ENCODE measurements at places on chromosomes 11 and 22. TPM values are rescaled to one million over a fixed set of nuclear protein-coding genes. Genes with fewer than 3 reads are reported as not detected.

Gene STIM1
- 48.1 TPM for total RNA-seq

Gene GGT5
- 238 TPM for total RNA-seq

Gene OR4D5
- total RNA-seq, result not detected

Gene MED17
- 12.6 TPM for total RNA-seq

Gene ROBO4
- total RNA-seq, result 51.5 TPM

Gene INSC
- not detected for total RNA-seq

Gene MYEOV
- total RNA-seq, result not detected

Gene PRR14L
- 17.2 TPM for total RNA-seq

- no peak overlapping the region for H3K4me3 ChIP-seq
- DNase-seq, result no peak
- no peaks in the 10 kb centered on the region for H3K4me1 ChIP-seq
- H3K27ac ChIP-seq, result no peak overlapping the region
Measured at GRCh38 chr11:47606731-47607130, 12.5 kb upstream of the C1QTNF4 start.

GRCh38 chr11:126511475-126512115 lies 156.1 kb downstream of the ST3GAL4 start:
- H3K4me1 ChIP-seq, result no peaks in the 10 kb centered on the region
- no peaks in the 10 kb centered on the region for H3K36me3 ChIP-seq
- no peak for DNase-seq
- H3K27ac ChIP-seq, result no peak overlapping the region
- H3K4me3 ChIP-seq, result no peak overlapping the region
- H3K27me3 ChIP-seq, result no peaks in the 10 kb centered on the region

DNA sequence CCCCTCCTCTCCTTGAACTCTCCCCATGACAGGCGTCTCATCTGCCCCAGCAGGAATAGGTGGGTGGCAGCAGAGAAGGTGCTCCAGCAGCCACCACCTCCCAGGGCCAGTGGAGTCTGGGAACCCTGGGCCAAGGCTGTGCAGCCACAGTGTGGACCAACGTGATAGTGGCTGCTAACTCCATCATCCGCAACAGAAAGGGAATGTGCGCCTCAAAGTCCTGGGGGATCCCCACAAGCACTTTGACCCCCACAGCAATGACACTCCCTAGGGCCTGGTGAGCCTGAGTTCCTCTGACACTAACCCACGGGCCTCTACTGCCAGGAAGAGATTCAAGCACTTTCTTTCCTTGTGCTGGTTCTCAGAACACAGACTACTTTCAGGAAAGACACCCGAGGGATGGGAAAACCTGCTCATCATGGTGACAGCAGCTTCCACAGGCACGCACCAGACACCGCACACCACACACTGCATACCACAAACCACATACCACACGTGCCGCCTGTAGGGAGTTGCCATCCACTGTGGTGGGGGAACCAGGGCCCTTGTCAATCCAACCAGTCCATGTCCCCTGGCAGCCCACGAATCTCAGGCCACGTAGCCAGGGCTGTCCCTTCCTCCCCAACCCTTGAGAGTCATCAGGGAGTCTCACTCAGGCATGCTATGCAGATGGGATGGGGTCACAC lies 3.4 kb upstream of the SLC25A1 start:
- no peaks in the 10 kb centered on the region for H3K27me3 ChIP-seq
- peaks cover 10% of the 10 kb centered on the region for H3K4me1 ChIP-seq
- no peak for DNase-seq
- no peak overlapping the region for H3K4me3 ChIP-seq
- no peak overlapping the region for H3K27ac ChIP-seq

GRCh38 chr11:9210922-9211320 lies 54.2 kb downstream of the DENND5A start:
- H3K4me3 ChIP-seq, result no peak overlapping the region
- H3K4me1 ChIP-seq, result no peaks in the 10 kb centered on the region
- H3K27ac ChIP-seq, result no peak overlapping the region
- no peaks in the 10 kb centered on the region for H3K27me3 ChIP-seq
- no peak for DNase-seq

DNA sequence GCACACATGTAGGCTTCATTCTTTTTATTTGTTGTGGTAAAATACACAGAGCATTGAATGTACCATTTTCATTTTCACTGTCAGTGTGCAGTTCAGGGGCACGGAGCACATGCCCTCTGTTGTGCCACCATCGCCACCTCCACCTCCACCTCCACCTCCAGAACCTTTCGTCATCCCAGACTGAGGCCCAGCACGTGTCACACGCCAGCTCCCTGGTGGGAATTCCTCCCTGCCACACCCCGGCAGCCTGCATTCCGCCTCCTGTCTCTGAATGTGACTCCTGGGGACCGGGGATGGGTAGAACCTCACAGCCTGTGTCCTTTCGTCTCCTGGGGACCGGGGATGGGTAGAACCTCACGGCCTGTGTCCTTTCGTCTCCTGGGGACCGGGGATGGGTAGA lies 10.9 kb downstream of the GRAMD4 start:
- peaks cover 10% of the 10 kb centered on the region for H3K36me3 ChIP-seq
- no peak for DNase-seq
- H3K27ac ChIP-seq, result no peak overlapping the region
- no peak overlapping the region for H3K4me3 ChIP-seq
- no peaks in the 10 kb centered on the region for H3K27me3 ChIP-seq

GRCh38 chr11:133951327-133952198 lies 5.2 kb downstream of the IGSF9B start:
- peaks cover 26% of the 10 kb centered on the region for H3K4me1 ChIP-seq
- no peaks in the 10 kb centered on the region for H3K36me3 ChIP-seq
- peak overlapping the region; percentile 86 for H3K4me3 ChIP-seq
- H3K27ac ChIP-seq, result peak overlapping the region; percentile 93

DNA sequence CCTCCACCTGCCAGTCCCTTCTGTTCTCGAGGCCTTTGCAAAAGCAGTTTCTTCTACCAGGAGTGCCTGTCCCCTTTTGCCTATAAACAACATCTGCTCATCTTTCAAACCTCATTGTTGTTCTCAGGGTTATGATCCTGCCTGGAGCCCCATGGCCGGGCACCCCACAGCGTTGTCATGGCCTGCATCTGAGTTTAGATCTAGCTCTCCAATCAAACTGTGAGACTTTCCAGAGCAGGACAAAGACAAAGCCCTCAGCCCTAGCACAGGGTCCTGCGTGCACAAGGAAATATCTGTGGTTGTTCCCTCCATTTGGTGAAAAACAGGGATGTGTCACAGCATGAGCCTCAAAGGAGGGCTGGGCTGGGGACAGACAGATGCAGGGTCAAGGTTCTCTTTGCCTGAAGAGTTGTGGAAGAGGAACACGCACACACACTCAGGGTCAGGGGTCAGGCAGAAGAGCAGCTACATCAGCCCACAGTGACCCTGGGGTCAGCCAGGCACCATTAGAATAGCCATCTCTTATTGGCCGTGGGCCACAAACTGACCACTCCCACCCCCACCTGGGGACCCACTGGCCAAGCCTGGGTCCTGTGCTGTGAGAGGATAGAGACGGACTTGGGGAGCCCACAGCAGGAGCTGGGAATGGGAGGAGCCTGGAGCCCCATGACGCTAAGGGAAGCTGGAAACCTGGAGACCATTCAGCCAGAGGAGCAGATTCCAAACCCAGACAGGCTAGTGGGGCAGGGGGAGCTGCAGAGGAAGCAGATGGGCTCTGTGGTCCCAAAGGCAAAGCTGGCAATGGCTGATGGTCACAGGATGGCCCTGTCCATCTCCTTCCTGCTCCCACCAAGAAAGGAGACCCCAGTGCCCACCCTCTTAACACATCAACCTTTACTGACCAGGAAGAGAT lies 99.4 kb downstream of the PDE2A start:
- H3K27me3 ChIP-seq, result no peaks in the 10 kb centered on the region
- H3K27ac ChIP-seq, result no peak overlapping the region
- H3K4me1 ChIP-seq, result no peaks in the 10 kb centered on the region
- H3K4me3 ChIP-seq, result no peak overlapping the region
- no peak for DNase-seq

- DNase-seq, result no peak
- H3K4me1 ChIP-seq, result peaks cover 4% of the 10 kb centered on the region
- H3K27me3 ChIP-seq, result no peaks in the 10 kb centered on the region
- no peak overlapping the region for H3K4me3 ChIP-seq
Measured at GRCh38 chr11:63567044-63567840, 4.1 kb upstream of the PLAAT2 start.

GRCh38 chr22:44116755-44117684 lies 63.7 kb upstream of the PARVG start:
- H3K36me3 ChIP-seq, result no peaks in the 10 kb centered on the region
- H3K4me3 ChIP-seq, result no peak overlapping the region
- H3K27me3 ChIP-seq, result no peaks in the 10 kb centered on the region
- DNase-seq, result no peak

- H3K4me1 ChIP-seq, result peaks cover 5% of the 10 kb centered on the region
- H3K36me3 ChIP-seq, result no peaks in the 10 kb centered on the region
- H3K27me3 ChIP-seq, result peaks cover 4% of the 10 kb centered on the region
- peak; percentile 76 for DNase-seq
- peak within 1 kb of the TSS; percentile 66 for H3K4me3 ChIP-seq
- H3K27ac ChIP-seq, result no peak within 1 kb of the TSS
Measured at GRCh38 chr11:61679893-61680621, at the start of gene DAGLA. DAGLA (plus strand) TSS chr11:61680391; CDS start chr11:61720156, 39,765 bp downstream.

DNA sequence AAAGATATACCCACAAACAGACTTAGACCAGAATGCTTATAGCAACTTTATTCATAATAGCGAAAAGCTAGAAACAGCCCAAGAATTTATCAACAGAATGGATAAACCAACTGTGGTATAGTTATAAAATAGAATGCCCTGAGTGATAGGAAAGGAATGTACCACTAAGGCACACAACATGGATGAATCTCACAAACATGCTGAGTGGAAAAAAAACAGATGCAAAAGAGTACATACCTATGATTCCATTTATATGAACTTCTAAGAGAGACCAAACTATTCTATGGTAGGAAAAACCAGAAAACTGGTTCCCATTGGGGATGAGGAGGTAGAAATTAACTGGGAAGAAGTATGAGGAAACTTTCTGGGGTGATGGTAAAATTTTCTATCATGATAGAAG lies 40.4 kb upstream of the GRIK4 start:
- DNase-seq, result no peak

DNA sequence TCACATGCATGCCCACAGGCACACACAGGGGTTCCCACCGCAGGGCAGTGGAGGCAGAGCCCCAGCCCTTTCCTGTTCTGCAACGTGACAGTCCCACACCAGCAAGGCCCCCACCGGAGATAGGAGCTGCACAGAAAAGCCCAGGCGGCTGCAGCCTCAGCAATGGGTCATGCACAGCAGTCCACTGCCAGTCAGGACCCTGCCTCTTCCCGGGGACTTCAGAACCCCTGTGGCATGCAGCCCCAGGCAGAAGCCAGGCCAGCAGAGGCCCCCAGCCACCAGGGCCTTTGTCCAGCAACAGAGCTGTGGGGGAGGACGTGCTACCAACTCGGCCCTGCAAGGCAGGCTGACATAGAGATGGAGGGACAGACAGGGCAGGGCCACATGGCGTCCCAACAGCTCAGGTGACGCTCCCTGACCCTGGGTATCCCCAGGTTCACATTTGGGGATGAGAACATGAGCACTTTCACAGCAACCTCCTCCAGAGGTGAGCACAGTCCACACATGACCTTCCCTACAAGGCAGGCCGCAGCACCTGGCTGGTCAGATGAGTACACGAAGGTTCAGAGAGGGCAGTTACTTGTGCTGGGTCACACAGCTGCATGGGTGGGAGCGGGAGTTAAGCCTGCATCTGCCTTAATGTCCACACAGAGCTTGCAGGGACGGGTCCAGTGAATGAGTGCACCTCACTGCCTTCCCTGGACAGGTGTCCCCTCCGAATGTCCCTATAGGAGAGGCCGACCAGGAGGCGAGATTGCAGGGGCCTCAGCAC lies 87.3 kb downstream of the CELSR1 start:
- H3K4me3 ChIP-seq, result no peak overlapping the region
- H3K27me3 ChIP-seq, result no peaks in the 10 kb centered on the region
- no peaks in the 10 kb centered on the region for H3K4me1 ChIP-seq
- no peaks in the 10 kb centered on the region for H3K36me3 ChIP-seq
- no peak for DNase-seq
- no peak overlapping the region for H3K27ac ChIP-seq

- H3K36me3 ChIP-seq, result peaks cover 44% of the 10 kb centered on the region
- no peaks in the 10 kb centered on the region for H3K4me1 ChIP-seq
- H3K4me3 ChIP-seq, result no peak overlapping the region
- no peaks in the 10 kb centered on the region for H3K27me3 ChIP-seq
- peak; percentile 25 for DNase-seq
- H3K27ac ChIP-seq, result no peak overlapping the region
Measured at GRCh38 chr22:46180370-46181137, 30.2 kb downstream of the PPARA start.

GRCh38 chr11:41983475-41983874 lies 524.0 kb upstream of the LRRC4C start:
- no peaks in the 10 kb centered on the region for H3K27me3 ChIP-seq
- H3K27ac ChIP-seq, result no peak overlapping the region
- H3K36me3 ChIP-seq, result no peaks in the 10 kb centered on the region
- no peak for DNase-seq

GRCh38 chr11:3049430-3050243 lies 7.6 kb downstream of the CARS1 start:
- H3K4me3 ChIP-seq, result no peak overlapping the region
- peak; percentile 92 for DNase-seq
- H3K27me3 ChIP-seq, result no peaks in the 10 kb centered on the region

DNA sequence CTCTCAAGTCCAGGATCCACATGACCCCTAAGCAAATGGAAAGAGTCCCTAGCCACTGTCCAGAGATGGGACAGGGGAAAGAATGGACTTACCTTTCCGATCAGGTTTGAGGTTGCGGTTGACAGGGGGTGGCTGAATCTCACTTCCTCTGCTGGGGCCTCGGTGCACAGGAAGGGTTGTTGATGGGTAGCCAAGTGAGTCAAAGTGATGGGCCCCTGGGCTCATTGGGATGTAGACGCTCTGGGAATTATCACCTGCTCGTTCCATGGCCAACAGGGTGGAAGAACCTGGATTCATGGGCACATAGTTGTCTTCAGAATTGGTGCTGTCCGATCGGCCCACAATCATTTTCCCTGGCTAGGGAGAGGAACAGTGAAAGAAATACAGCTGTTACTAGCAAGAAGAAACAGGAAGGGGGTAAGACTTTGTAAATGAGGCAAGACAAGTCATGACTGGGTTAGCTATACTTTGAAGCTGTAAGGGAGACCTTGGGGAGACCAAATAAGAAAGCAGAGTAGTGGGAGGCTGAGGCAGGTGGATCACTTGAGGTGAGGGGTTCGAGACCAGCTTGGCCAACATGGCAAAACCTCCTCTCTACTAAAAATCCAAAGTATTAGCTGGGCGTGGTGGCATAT lies 34.7 kb downstream of the USP35 start:
- no peaks in the 10 kb centered on the region for H3K4me1 ChIP-seq
- H3K4me3 ChIP-seq, result no peak overlapping the region
- peak; percentile 39 for DNase-seq
- peaks cover 81% of the 10 kb centered on the region for H3K36me3 ChIP-seq
- no peak overlapping the region for H3K27ac ChIP-seq

- H3K27ac ChIP-seq, result peak overlapping the region; percentile 82
- peaks cover 10% of the 10 kb centered on the region for H3K4me1 ChIP-seq
- H3K36me3 ChIP-seq, result no peaks in the 10 kb centered on the region
Measured at GRCh38 chr11:102143867-102144266, 33.6 kb downstream of the YAP1 start.
